A549 treated with ZK216348 at 1 μM for 4 hours (cell line): ENCODE measurements at places on chromosomes 13 and 19. TPM values are rescaled to one million over a fixed set of nuclear protein-coding genes. Genes with fewer than 3 reads are reported as not detected.

GPC5 gene
- total RNA-seq: not detected in 5 replicates

ADGRE2 gene
- total RNA-seq: 0.53 to 1.4 TPM (median 0.99 TPM) in 5 replicates

LHB gene
- not detected in 5 replicates for total RNA-seq

IZUMO2 gene
- total RNA-seq: not detected in 5 replicates

CALR3 gene
- total RNA-seq: not detected in 5 replicates

DMKN gene
- total RNA-seq: 26.7 to 44.3 TPM (median 38.3 TPM) in 5 replicates

SIX5 gene
- total RNA-seq: 15.9 to 31.7 TPM (median 29.2 TPM) in 5 replicates

TNNI3 gene
- total RNA-seq: 6.6 to 13.4 TPM (median 7.0 TPM) in 5 replicates

PGLYRP2 gene
- total RNA-seq: not detected in 5 replicates

GRIN2D gene
- total RNA-seq: 4.4 to 12.0 TPM (median 10.2 TPM) in 5 replicates

PEG3 gene
- not detected in 5 replicates for total RNA-seq

CBY2 gene
- not detected in 5 replicates for total RNA-seq

CD177 gene
- 0.08 to 0.20 TPM (median 0.13 TPM) in 5 replicates for total RNA-seq

SOX1 gene
- total RNA-seq: not detected in 5 replicates

EMP3 gene
- total RNA-seq: 449 to 529 TPM (median 467 TPM) in 5 replicates

ICAM4 gene
- total RNA-seq: 0.36 TPM in 1 of 5 replicates, not detected in the others

PRKCG gene
- 3.4 to 6.7 TPM (median 6.0 TPM) in 5 replicates for total RNA-seq

PCDH9 gene
- 6.2 to 7.5 TPM (median 7.2 TPM) in 5 replicates for total RNA-seq

PROZ gene
- total RNA-seq: not detected in 5 replicates

ZNF844 gene
- not detected in 5 replicates for total RNA-seq

KIR3DL1 gene
- total RNA-seq: not detected in 5 replicates

LMO7 gene
- 32.3 to 52.3 TPM (median 45.1 TPM) in 5 replicates for total RNA-seq

COX6B2 gene
- 1.2 to 7.0 TPM (median 1.4 TPM) in 5 replicates for total RNA-seq

RETN gene
- not detected in 5 replicates for total RNA-seq

KLK4 gene
- 0.41 TPM in 1 of 5 replicates, not detected in the others for total RNA-seq

LGALS14 gene
- not detected in 5 replicates for total RNA-seq

CYP2F1 gene
- not detected in 5 replicates for total RNA-seq

CABP5 gene
- not detected in 5 replicates for total RNA-seq

KASH5 gene
- total RNA-seq: not detected in 5 replicates

PLIN3 gene
- total RNA-seq: 92.6 to 161 TPM (median 138 TPM) in 5 replicates

PINLYP gene
- 0.18 to 0.40 TPM (median 0.32 TPM) in 4 of 5 replicates, not detected in the other for total RNA-seq

GIPC3 gene
- 0.16 to 0.27 TPM (median 0.19 TPM) in 5 replicates for total RNA-seq

TRAPPC2B gene
- total RNA-seq: 12.2 to 16.4 TPM (median 13.2 TPM) in 5 replicates

CD79A gene
- total RNA-seq: 0.51 to 1.4 TPM (median 0.67 TPM) in 5 replicates

KLF2 gene
- 13.1 to 35.2 TPM (median 30.6 TPM) in 5 replicates for total RNA-seq

CEACAM8 gene
- total RNA-seq: not detected in 5 replicates

MICU2 gene
- total RNA-seq: 14.1 to 23.3 TPM (median 16.1 TPM) in 5 replicates

ATP8B3 gene
- 2.1 to 3.3 TPM (median 2.4 TPM) in 5 replicates for total RNA-seq

CYP2A6 gene
- not detected in 5 replicates for total RNA-seq
